Globus pallidus (tissue), 1 donor: ENCODE measurements at places on chromosomes 3 and 15.

- DNase-seq: no peak
Observed at GRCh38 chr3:136708333-136708985, 43.7 kb downstream of the STAG1 start.

DNA sequence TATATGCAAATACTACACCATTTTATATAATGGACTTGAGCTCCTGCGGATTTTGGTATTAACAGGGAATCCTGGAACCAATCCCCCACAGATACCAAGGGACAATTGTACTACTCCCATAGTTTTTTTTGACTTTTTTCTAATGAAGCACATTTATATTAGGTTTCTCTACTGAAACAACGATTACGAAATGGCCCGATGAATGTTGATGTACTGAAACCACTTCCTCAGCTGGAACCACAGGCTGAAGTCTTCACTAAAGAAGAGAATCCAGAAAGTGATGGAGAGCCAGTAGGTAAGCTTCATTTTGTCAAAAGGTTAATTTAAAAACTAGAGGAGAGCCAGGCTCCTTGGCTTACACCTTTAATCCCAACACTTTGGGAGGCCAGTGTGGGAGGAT lies 121.5 kb upstream of the LRRFIP2 start:
- no peak for DNase-seq

DNA sequence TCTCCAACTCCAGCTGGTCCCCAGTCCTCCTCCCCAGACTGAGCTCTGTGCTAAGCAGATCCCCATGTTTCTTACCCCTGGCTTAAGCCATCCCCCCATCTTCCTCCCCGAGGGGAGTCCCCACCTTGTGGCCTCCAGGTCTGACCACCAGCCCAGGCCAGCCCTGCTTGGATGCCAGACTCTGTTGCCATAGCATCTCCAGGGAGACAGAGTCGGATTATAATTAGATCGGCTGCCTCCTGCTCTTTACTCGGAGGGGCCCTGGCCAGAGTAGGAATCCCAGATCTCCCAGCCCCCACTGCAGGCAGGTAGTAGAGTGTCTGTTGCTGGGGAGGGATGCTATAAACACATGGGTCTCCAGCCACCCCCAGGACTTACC lies 2.4 kb downstream of the KLHDC8B start:
- DNase-seq: no peak

DNA sequence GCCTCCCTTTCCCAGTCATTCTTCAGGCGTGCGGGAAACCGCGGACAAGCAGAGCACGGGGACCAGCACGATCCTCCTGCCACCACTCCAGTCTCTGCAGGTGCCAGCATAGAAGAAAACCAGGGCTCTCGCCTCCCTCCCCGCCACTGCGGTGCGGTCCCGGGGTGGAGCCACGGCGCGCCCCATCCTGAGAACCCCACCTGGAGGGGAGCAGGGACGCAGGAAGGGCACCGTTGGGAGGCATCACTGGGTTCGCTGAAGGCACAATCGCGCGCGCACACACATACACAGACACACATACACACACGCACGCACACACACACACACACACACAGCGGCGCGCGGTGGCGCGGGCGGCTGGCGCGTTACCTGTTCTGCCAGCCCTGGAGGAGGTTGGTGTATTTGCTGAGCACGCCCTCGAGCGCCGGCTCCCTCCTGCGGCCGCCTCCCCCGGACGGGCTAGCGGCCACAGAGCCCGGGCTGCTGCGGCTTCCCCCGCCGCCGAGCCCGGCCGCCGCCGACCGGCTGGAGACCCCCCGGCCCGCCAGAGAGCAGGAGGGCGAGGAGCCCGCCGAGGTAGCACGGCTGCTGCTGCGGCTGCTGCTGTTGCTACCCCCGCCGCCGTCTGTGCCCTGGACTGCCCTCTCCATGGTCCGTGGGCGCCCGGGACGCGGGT lies 394 bp downstream of the OSBPL10 start:
- no peak for DNase-seq

GRCh38 chr15:84645496-84645895 lies 8.6 kb downstream of the WDR73 start:
- DNase-seq: no peak

DNA sequence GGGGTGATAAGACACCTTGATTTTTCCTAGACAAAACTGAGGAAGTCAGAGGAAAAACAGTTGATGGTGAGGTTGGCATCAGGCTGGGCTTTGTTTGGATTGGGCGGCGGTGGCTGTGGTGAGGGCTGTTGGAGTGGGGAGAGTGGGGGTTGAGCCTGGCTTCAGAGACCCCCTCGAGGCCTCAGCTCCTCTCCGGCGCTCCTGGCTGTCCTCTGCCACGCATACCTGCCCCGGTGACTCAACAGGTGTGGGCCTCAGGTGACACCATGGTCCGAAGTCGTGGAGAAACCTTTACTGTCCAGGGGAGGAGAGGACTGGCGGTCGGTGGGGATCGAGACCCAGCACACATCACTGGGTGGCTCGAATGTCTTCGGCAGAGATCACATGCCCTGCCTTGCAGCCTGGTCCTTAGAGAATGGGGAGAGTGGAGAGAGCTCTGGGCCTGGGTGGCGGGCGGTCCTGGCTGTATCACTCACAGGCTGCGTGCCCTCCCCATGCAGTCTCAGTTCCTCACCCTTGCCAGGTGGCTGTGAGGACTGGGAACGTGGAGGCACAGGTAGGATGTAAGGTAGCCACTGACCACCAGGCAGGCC lies 2.6 kb downstream of the APBA2 start:
- no peak for DNase-seq

DNA sequence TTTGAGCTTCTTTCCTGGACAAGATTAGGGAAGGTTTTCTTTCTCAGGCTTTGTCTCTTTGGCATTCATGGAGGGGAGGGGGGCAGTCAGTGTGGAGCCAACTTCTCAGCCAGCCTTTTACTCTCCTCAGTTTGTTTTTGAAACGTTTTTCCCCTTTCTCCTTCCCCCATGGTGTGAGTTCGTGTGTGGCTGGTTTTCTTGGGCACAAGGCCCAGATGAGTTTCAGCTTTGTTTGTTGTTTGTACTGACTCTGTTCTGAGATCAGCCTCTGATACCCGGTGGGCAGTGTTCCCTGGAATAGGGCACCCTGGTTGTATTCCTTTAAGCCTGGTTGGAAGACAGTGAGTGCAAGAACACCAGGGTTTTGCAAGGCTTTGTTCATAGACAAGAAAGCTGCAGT lies 168.2 kb upstream of the RARB start:
- peak; percentile 6 for DNase-seq

DNA sequence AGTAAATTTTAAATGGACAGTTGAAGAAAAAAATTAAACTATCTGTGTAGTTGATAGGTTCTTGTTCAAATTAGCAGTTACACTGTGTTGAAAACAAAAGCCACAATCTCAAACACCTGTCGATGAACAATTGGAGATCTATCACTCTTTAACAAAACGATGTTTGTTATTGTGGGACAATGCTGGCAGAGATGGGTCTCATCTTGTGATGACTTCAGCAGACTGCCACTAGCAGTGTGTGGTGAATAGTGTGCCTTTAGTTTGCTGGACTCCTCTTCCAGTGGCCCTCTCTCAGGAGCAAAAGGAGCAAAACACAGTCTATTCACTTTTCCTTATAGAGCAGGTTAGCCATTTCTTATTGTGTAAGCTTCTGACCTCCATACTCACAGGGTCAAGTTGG lies 14.7 kb upstream of the TRIM59 start:
- peak; percentile 96 for DNase-seq

- DNase-seq: no peak
Observed at GRCh38 chr15:58015565-58015964, 49.9 kb downstream of the ALDH1A2 start.

GRCh38 chr15:57090496-57090859 lies 172.0 kb downstream of the TCF12 start:
- no peak for DNase-seq

DNA sequence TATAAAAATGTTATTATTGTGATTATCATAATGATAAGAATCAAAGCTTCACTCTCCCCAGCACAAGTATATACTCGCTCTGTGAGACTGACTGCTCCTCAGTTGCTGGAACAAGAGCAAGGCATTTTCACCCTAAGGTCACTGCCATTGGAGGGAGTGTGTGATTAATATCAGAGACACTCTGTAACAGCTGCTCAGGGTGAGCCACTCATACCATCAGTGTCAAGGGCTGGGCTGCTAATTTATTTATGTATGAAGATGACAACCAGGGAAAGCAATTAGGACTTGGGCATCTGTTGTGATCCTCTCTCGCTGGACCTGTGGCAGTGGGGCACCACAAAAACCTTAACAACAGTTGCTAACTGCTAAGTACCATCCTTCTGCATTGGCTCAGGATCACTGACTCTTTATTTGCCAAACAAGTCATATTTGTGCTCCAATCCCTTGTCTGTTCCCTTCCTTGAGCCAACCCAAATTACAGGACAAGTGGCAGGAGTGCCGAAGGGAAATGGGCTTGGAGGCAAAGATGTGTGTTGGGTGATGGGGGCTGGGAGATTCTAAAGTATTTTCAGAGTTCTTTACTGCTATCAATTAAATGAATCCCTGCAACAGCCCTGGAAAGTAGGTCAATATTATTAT lies 297.5 kb upstream of the STT3B start:
- no peak for DNase-seq

DNA sequence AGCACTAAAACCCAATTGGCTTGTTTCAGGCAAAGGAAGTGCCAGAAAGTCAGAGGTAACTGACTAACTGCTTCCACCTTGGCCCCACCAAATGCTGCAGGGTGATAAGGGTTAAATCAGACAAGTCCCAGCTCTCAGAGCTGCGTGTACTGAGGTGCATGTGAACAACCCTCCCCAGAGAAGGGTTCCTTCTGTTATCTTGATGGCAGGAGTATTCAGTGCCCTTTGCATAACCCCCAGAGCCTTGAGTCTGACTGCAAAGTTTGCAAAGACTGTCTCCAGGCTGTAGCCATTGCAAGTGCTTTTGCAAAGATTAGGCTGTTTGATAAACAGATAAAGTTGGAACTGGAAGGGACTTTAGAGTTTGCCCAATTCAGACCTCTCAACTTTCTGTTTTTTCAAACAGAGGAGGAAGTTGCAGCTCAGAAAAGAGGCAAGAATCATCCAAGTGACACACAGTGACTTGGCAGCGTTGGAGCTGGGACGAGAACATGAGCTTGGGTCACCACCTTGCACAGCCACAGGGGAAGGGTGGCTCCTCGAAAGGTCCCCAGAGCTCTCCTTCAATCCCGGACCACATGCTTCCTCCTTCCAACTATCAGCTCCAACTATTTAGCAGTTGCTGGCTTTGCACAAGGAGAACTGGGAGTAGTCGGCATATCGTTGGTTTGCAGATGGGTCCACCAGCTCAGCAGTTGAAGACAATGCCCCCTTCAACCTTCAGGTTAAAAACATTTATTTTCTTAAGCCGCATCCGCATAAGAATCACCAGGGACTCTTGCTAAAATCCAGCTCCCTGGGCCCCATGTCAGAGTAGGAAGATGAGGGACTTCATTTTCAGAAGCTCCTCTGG lies 224.8 kb upstream of the HES1 start:
- no peak for DNase-seq

- no peak for DNase-seq
Observed at GRCh38 chr3:108546247-108546646, 35.9 kb upstream of the MYH15 start.

GRCh38 chr3:184559336-184559735 lies 2.2 kb upstream of the EPHB3 start:
- no peak for DNase-seq

- DNase-seq: no peak
Observed at GRCh38 chr3:86961297-86961696, 29.7 kb downstream of the VGLL3 start.

GRCh38 chr3:8790529-8790928 lies 21.1 kb upstream of the OXTR start:
- DNase-seq: no peak
